Pancreas (tissue), 10 donors: ENCODE measurements at places on chromosomes 11 and 22. TPM values are rescaled to one million over a fixed set of nuclear protein-coding genes. Genes with fewer than 3 reads are reported as not detected.

The EP300 gene
- total RNA-seq: 19.3 TPM

DNA sequence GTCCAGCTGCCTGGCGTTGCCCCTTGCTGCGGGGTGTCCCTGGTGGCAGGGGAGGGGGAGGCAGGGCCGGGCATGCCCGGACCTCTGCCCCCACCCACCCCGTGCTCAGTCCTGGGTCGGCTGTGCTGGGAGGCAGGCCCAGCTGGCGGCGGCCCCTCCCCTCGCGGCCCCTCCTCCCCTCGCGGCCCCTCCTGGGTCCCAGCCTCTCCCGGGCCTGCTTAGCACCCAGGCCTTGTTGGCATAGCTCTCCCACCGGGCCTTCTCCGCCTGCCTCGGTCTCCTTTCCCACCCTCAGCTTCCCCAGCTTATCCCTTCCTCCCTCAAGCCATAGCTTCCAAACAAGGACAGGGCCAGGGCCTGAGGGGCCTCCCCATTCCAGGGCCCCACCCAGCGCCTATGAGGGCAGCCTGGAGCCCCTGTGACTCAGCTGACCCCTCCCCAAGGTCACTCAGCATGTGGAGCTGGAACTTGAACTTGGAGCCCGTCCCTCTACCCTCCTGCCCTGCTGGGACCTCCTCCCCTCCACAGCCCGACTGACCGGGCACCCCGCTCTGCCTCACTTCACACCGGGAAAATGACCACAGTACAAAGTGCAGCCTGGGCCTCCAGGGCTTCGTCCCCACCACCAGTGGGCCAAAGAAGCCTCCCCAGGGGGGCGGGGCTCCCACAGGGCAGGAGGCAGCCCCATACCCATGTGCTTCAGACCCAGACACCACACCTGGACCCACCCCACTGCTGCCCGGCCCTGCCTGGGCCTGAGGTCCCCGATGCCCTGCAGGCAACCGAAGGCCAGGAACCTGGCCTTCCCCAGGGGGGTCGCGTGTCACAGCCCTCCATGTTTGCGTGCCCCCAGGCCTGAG, 1.2 kb downstream of the EPS8L2 start:
- peak overlapping the region; percentile 93 for H3K27ac ChIP-seq

The OR51B2 gene
- total RNA-seq: not detected

DNA sequence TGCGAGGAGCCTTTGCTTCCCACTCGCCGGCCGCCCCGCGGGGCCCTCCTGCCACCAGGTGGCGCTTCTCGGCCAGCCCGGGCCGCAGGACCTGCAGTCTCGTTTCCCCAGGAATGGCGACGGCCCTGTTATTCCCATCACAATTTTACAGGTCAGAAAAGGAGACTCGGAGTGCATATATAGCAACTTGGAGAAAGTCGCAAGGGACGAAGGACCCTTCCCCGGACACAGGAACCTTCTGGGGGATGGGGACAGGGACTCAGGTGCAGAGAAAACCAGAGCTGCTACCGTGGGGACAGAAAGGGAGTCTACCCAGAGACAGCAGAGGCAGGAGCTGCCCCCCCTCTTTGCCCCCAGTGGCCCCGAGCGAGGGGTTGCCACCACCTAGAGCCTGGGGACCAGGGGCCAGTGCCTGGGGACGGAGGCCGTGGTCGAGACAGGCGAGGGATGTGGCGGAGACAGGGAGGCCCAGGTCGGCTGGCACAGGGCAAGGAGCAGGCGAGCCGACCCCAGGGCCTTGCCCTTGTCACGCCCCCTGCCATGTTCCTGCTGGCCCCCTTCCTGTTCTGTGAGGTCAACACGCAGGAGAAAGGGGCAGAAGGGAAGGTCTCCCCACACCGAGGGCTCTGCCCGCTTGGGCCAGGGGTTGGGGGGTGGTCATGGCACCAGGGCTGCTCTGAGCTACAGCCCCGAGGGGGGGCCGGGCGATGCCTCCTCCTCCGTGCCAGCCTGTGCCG, 3.5 kb upstream of the KRTAP5-6 start:
- no peak overlapping the region for H3K27ac ChIP-seq
- no peaks in the 10 kb centered on the region for H3K27me3 ChIP-seq
- peak; percentile 84 for DNase-seq
- H3K4me1 ChIP-seq: peaks cover 5% of the 10 kb centered on the region
- H3K4me3 ChIP-seq: peak overlapping the region; percentile 4
- no peaks in the 10 kb centered on the region for H3K36me3 ChIP-seq

DNA sequence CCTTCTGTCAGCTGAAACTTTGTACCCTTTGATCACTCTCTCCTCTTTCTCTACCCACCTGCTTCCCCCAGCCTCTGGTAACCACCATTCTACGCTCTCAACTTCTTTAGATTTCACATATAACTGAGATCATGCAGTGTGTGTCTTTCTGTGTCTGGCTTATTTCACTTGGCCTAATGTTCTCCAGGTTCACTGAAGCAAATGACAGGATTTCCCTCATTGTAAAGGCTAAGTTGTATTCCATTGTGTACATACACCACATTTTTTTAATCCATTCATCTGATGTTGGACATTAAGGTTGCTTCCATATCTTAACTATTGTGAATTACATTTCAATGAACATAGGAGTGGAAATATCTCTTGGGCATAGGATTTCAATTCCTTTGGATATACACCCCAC, 207.6 kb downstream of the MIAT start:
- no peak overlapping the region for H3K4me3 ChIP-seq
- no peaks in the 10 kb centered on the region for H3K36me3 ChIP-seq
- DNase-seq: no peak

DNA sequence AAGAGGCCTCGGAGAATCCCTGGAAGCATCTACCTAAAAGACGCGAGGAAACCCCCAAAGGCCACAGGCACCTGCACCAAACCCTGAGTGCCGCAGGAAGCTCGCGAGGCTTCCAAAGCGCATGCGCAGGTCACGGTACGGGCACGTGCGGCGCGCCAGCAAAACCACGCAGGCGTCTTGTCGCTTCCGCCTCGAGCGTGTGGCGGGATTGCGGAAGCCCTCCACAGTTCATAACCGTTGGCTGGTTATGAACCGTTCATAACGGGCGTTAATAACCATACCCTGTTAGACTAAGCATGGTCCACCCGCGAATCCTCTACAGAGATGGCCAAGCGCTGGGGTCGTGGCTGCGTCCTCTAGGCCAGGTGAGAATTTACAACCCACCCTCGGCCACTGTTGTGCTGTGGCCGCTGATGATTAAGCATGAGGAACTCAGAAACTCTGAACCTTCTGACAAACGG, 46.4 kb downstream of the MORC2 start:
- H3K27ac ChIP-seq: no peak overlapping the region
- peaks cover 7% of the 10 kb centered on the region for H3K36me3 ChIP-seq
- peaks cover 4% of the 10 kb centered on the region for H3K4me1 ChIP-seq
- peak; percentile 87 for DNase-seq
- H3K4me3 ChIP-seq: peak overlapping the region; percentile 5

DNA sequence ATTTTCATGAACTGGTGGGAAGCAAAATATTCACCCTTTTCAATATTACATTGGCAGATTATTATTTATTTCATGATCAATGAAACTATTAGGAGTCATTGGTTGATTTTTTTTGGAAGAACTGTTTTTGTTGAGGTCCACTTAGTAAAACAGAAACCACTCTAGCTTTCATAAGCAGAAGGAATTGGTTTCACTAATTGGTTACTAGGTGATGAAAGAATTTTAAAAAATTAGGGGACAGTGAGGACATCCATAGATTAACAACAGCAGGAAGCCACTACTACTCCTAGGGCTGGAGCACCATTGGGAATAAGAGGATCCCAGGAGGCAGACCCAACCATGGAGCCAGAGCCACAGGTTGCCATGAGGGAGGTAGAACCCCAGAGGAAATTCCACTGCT, 74.4 kb upstream of the KCNA4 start:
- no peak overlapping the region for H3K27ac ChIP-seq
- H3K4me1 ChIP-seq: no peaks in the 10 kb centered on the region
- no peaks in the 10 kb centered on the region for H3K36me3 ChIP-seq
- no peaks in the 10 kb centered on the region for H3K27me3 ChIP-seq
- DNase-seq: no peak

The MMP7 gene
- 37.5 TPM for total RNA-seq

The KRTAP5-11 gene
- total RNA-seq: not detected

DNA sequence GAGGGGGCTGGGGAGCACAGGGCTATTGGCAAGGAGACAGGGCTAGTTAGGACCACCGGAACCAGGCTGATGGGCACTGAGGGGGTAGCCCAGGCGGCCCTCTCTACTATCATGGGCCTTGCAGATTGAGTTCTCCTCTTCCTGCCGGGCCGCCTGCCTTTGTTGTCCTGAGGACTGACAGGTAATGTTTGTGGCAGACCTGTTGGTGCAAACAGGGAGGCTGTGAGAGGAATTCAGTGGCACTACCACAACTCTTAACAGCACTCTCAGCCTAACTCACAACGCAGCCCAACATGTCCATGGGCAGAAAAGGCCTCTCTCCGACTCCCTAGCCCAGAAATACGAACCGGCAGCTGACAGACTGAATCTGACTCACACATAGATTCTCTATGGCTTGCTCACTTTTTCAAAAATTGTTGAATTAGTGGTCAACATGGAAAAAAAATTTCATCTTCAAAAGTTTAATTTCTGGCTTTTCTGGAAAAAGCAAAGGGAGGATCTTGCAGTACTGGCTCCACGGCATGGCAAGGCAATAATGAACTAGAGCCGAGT, 11.4 kb downstream of the KCNJ5 start:
- no peaks in the 10 kb centered on the region for H3K27me3 ChIP-seq
- H3K36me3 ChIP-seq: no peaks in the 10 kb centered on the region
- no peak overlapping the region for H3K27ac ChIP-seq
- DNase-seq: no peak
- H3K4me3 ChIP-seq: no peak overlapping the region

- H3K27ac ChIP-seq: no peak overlapping the region
- no peaks in the 10 kb centered on the region for H3K27me3 ChIP-seq
- H3K4me1 ChIP-seq: no peaks in the 10 kb centered on the region
- no peaks in the 10 kb centered on the region for H3K36me3 ChIP-seq
- no peak for DNase-seq
- no peak overlapping the region for H3K4me3 ChIP-seq
Measured at GRCh38 chr11:646214-646613, 9.1 kb downstream of the DRD4 start.

The EFCAB6 gene
- 1.6 TPM for total RNA-seq

- H3K4me3 ChIP-seq: no peak overlapping the region
- no peaks in the 10 kb centered on the region for H3K27me3 ChIP-seq
- DNase-seq: no peak
Measured at GRCh38 chr11:15468466-15468865, 353.7 kb downstream of the INSC start.

The PRG3 gene
- total RNA-seq: not detected

The MRGPRX3 gene
- not detected for total RNA-seq

The CD6 gene
- total RNA-seq: 2.3 TPM
